ENCODE measurements at places on chromosomes 5 and 9. TPM values are rescaled to one million over a fixed set of nuclear protein-coding genes. Genes with fewer than 3 reads are reported as not detected.

The ADAMTS16 gene
- not detected for total RNA-seq

The FUT7 gene
- total RNA-seq: not detected

The GMCL2 gene
- total RNA-seq: not detected

The RBM22 gene
- 25.5 TPM for total RNA-seq

The AGXT2 gene
- total RNA-seq: not detected

The DDX4 gene
- 0.28 TPM for total RNA-seq

The GLRA1 gene
- total RNA-seq: not detected

The ENTPD2 gene
- not detected for total RNA-seq

The TMEM8B gene
- 2.0 TPM for total RNA-seq

The PCDHB5 gene
- total RNA-seq: 3.1 TPM

The SLC25A2 gene
- total RNA-seq: 0.19 TPM

The STXBP1 gene
- 19.6 TPM for total RNA-seq

The NPM1 gene
- 1,642 TPM for total RNA-seq

The F2RL2 gene
- total RNA-seq: 10.4 TPM

The PDCD1LG2 gene
- total RNA-seq: 22.4 TPM

The CDHR2 gene
- not detected for total RNA-seq

The PCDHGB1 gene
- 0.38 TPM for total RNA-seq

The BTNL3 gene
- total RNA-seq: not detected

The NEURL1B gene
- total RNA-seq: 5.1 TPM

The DBH gene
- not detected for total RNA-seq

The CTXN3 gene
- total RNA-seq: not detected

The PCDHB9 gene
- 0.56 TPM for total RNA-seq

The LRRC19 gene
- total RNA-seq: not detected

The OLFM1 gene
- total RNA-seq: 5.1 TPM

The SPAG8 gene
- total RNA-seq: 1.1 TPM

The DEPDC1B gene
- total RNA-seq: 13.6 TPM

The PCDHGA9 gene
- total RNA-seq: 2.1 TPM

The COL23A1 gene
- total RNA-seq: 0.28 TPM

The CCDC180 gene
- total RNA-seq: 0.38 TPM

The TTC39B gene
- total RNA-seq: 10.2 TPM

The PCA3 gene
- under 0.01 TPM for total RNA-seq

The SLIT3 gene
- 3.1 TPM for total RNA-seq

The C5orf52 gene
- total RNA-seq: not detected

The LRRTM2 gene
- total RNA-seq: under 0.01 TPM

The IL9 gene
- not detected for total RNA-seq

The OR1L6 gene
- not detected for total RNA-seq

The PCDHGA5 gene
- 0.58 TPM for total RNA-seq

The DAB2IP gene
- total RNA-seq: 6.1 TPM

The TUSC1 gene
- 8.4 TPM for total RNA-seq

The MAST4 gene
- 4.4 TPM for total RNA-seq

The CD74 gene
- total RNA-seq: 0.38 TPM

The ORM1 gene
- not detected for total RNA-seq

Measured in regular cardiac myocyte (primary cell).